ENCODE measurements at places on chromosomes 3 and 15.
A peak's percentile ranks its signal among the peaks of the same experiment; 100 is the strongest.

DNA sequence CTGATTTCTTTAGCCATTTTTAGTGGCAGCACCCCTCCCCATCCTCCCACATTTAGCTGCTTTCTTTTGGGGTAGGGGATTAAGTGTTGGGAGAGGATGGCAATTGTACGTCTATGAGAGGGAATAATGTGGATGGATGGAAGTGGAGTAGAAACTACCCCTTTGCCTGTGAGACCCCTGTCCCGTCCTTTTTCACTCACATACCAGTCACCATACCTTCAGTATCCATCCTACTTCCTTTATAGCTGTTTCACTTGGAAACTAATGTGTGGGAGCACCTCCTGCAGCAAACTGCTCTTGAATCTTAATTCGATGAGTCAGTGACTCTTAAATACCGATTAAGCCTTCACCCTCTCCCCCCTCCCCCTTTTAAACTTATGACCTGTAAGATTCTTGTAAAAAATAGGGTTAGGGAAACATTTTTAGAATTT lies 730 bp downstream of the SPRED1 start:
- peak; percentile 55 for DNase-seq

- DNase-seq: no peak
Observed at GRCh38 chr3:147411815-147412241, 2.7 kb downstream of the ZIC1 start.

DNA sequence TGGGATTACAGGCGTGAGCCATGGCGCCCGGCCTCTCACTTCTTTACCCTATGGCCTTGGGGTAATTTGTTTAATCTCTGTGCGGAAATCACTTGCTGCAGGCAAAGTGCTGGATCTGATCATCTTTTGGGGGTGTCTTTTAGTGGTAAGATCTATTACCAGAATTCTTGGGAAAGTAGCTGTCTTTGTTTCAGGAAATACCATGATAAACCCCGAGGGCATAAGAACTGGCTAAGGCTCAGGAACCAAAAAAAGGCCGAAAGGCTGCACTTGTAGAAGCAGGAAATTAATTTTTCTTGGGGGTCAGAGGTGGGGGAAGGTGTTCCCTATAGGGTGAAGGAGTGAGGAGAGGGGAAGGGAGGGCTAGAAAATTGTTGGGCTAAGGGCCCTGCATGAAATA lies 22.7 kb upstream of the IGF2BP2 start:
- DNase-seq: no peak

- DNase-seq: no peak
Observed at GRCh38 chr3:128725547-128726022, 398 bp upstream of the RAB7A start.

GRCh38 chr3:59508273-59508672 lies 458.4 kb upstream of the CFAP20DC start:
- DNase-seq: no peak

DNA sequence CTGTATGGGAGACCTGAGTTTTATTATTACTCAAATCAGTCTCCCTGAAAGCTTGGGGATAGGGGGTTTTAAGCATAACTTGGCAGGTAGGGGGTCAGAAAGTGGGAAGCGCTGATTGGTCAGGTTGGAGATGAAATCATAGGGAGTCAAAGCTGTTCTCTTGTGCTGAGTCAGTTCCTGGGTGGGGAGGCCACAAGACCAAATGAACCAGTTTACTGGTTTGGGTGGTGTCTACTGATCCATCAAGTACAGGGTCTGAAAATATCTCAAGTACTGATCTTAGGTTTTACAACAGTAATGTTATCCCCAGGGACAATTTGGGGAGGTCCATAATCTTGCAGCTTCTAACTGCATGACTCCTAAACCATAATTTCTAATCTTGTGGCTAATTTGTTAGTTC lies 17.8 kb upstream of the IQCF6 start:
- no peak for DNase-seq

GRCh38 chr3:141307351-141308059 lies 60.8 kb upstream of the ZBTB38 start:
- no peak for DNase-seq

GRCh38 chr3:128270559-128271492 lies 117.5 kb downstream of the EEFSEC start:
- no peak for DNase-seq

DNA sequence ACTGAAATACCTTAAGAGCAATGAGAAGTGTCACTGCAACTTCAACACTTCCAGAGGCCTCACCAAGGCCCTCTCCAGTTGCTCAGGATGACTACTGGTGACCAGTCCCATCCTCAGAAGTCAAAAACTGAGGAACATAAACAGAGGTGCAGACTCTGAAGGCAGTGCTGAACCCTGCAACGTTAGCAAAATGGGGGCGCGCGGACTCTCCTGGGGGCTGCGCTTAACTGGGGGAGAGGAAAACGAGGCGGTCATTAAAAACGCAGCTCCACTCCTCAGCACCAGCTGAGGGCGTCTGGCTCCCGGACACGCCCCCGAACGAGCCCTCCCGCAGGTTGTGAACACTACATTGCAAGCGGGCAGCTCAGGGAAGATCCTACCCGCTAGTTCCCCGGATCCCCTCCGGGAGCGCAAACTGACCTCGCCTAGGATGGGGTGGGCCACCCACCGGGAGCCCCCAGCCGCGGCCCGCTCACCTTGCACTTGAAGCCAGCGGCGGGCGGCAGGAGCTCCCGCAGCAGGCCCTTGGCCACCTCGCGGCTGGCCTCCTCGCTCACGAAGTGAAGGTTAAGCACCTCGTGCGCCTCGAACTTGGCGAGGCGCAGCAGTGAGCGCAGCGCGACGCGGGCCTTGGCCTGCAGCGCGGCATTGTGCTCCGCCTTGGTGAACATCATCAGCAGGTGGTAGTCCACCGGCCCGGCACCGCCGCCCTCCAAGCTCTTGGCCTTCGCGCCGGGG lies 711 bp downstream of the XXYLT1 start:
- DNase-seq: peak; percentile 67

DNA sequence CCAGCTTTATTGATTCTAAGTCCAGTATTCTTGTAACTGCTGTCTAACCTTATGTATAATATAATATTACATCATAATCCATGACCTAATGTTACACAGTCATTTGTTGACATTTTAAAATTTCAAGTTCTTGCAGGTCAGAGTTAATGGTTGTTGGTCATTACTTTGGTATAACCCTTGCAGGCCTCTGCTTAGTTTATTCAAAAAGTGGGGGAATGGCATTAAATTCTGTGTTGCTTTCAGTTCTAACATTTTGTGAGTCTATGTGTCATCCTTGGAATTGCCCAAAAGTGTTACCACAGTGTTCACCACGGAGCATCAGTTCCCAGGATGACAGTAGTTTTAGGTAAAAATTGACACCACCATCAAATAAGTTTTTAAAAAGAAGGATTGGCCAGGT lies 174.8 kb upstream of the BCL6 start:
- no peak for DNase-seq

DNA sequence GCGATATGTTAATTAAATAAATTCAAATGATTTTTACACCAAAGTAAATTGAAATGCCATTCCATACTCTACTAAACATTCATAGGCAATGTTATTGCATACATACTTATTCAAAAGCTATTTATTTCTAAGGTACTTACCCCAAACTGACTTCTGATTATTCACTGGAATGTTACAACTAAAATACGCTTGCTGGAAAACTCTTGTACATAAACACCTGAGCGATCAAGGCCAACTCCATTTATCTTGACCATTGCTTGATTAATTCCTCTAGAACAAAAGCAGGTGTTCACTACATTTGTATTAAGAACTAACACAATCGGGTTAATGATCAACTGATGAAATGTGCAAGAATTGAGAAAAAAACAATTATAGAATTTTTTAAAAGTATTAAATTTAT lies at the start of gene SERPINI2:
Gene SERPINI2, minus strand, starts transcription at position 180 of the 400 bp plus-strand sequence. CDS start 2,208 bp downstream, outside the sequence.
- DNase-seq: no peak

- no peak for DNase-seq
Observed at GRCh38 chr3:12797892-12798558, 1.5 kb downstream of the CAND2 start.

DNA sequence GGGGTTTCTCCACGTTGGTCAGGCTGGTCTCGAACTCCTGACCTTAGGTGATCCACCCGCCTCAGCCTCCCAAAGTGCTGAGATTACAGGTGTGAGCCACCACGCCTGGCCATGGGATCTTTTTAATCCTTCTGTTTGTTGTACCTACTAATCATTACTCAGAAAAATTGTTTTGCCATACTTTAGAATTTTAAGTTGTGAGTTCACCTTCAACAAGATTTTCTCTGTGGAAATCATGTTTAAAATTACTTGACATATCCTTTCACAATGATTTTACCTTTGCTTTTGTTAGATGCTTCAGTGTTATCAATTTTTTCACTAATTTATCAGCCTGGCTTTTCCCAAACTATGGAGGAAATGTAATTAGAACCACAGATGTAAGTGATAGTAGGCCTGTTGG lies 11.6 kb upstream of the MECOM start:
- DNase-seq: no peak

DNA sequence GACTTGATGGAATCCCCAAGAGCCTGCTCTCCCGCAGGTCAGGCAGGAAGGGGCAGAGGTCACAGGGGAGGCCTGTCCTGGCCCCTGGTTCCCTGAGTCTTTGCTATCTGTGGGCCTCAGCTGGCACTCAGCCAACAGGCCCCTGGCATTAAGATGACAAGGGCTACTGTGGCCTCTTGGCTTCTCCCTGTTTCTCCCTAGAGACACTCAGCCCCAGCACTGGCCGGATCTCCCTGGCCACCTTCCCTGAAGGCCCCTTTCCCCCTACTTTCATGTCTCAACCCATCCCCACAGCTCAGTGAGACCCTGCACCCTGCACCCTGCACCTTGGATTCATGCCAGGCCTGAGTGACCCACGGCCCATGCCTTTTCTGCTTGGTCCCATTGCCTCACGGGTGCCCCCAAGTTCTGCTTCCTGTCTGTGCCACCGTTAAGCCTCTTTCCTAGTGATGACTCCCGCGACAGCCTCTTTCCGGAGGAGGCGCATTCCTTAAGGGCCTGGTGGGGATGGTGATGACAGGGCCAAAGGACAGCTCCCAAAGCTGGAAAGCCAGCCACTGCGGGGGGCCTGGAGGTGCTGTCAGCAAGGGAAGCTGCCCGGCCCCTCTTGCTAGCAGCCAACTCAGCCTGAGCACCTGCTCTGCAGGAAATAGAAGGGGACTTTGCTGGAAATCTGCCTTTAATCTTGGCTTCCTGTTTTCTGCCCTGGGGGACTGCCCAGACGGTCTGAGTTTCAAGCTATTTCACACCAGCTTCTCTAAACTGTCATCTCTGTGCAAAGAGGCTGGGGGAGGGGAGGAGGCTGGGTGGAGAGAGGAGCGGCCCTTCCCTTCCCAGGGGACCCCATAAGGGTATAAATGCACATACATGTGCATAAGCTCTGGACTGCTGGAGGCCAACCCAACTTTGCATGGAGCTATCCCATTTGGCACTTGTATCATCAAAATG lies 4.8 kb upstream of the CSK start:
- DNase-seq: peak; percentile 31

DNA sequence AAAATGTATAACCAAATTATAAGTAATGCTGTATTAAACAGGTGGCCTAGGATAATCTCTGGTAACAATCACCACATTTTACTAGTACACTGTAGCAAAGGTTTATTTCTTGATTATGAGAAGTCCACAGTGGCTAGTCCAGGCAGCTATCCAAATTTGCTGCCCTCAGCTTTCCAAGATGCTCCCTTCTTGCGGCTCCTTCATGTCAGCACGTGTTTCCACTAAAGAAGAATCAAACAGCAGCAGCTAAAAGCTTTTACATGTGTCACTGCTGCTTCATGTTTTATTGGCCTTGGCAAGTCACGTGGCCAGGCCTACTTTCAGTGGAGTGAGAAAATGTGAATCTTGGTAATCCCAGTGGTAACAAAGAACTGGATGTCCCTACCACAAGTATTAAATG lies 5.6 kb upstream of the RBMS3 start:
- no peak for DNase-seq

- no peak for DNase-seq
Observed at GRCh38 chr3:129722527-129722926, 116.1 kb upstream of the PLXND1 start.

DNA sequence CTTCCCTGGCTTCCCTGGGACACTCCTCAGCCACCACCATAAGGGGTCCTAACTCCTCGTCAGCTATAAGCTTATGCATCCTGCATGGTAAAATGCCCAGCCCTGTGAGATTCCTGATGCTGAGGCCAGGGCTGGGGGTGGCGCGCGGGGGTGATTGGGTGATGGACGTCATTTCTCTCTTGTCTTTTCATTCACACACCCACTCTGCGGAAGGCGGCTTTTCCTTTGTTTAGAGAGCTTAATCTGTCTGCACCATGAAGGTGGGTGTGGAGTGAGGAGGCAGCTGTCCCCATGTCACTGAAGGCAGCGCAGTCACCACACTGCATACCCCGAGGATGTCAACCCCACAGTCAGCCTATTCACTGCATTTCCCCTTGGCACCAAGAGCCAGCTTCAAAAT lies 110.0 kb upstream of the NSMCE3 start:
- DNase-seq: no peak

GRCh38 chr3:190038050-190038933 lies 82.4 kb downstream of the P3H2 start:
- peak; percentile 74 for DNase-seq

GRCh38 chr15:80916056-80916455 lies 73.6 kb downstream of the MESD start:
- DNase-seq: no peak

All from hematopoietic multipotent progenitor cell treated with erythropoietin and hydrocortisone succinate and interleukin-3 and kit ligand, for 8 days (in vitro differentiated cells).